ENCODE measurements at places on chromosomes 6 and 20.

- no peak for DNase-seq
Measured at GRCh38 chr20:24627926-24628325, 158.5 kb downstream of the SYNDIG1 start.

DNA sequence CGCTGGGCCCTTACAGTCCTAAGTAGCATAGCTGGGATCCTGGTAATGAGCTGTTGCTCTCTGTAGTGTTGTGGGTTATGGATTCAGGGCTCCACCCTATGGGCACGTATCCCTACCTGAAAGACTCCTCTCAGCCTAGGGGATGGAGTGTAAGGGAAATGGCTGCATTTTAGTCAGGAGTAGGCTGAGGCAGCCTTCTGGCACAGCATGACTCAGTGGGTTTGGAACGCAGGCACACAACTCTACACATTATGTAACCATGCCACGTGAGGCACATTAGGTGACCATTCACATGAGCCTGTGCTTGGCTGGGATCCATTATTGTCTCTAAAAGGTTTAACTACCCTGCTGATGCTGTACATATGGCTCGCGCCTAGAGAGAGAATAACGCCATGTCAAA is 27.8 kb downstream of the HDDC2 start:
- no peak for DNase-seq

GRCh38 chr6:86118271-86118670 is 475.6 kb upstream of the SYNCRIP start:
- DNase-seq = no peak

DNA sequence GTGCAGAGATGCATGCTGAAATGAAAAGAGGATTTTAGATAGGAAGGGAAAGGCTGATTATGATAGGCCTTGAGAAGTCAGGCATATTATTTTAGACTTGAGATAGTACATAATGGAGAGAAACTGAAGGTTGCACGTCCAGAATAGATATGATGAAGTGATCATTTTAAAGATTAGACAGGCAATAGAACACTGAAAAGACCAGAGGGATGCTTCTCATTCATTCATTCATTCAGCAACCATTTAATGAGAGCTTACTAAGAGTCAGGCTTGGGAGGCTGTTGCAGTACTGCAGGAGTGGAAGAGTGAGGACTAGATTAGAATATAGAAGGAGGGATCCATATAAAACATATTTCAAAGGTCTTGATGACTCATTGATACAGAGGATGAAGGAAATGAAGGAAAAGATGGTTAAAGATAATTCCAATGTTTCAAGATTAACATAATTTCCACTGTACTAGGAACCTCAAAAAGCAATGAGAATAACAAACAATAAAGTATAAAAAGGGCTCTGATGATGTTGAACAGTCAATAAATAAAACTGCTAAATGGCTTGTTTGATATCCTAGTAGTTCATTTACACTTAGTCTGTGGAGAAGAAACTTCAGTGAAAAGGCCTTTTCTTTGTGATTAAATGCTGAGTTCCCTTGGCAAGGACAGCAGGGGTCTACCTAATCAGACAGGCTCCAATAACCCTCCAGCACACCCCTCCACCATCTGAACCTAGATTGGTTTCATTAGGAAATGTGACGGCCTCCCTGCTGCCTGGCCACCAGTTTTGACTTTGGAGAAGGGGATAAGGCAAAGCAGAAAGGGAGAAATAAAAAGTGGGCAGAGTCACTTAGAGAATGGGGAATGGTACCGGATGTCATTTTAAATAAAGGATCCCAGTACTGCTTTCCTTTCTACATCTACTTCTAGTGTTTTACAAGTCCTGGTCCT is 5.3 kb upstream of the FBXO9 start:
- no peak for DNase-seq

GRCh38 chr20:57573894-57574293 is 13.0 kb downstream of the PCK1 start:
- no peak for DNase-seq

- DNase-seq = no peak
Measured at GRCh38 chr6:140319209-140319608, 944.8 kb upstream of the CITED2 start.

- DNase-seq = no peak
Measured at GRCh38 chr6:70377372-70377771, 35.9 kb upstream of the FAM135A start.

DNA sequence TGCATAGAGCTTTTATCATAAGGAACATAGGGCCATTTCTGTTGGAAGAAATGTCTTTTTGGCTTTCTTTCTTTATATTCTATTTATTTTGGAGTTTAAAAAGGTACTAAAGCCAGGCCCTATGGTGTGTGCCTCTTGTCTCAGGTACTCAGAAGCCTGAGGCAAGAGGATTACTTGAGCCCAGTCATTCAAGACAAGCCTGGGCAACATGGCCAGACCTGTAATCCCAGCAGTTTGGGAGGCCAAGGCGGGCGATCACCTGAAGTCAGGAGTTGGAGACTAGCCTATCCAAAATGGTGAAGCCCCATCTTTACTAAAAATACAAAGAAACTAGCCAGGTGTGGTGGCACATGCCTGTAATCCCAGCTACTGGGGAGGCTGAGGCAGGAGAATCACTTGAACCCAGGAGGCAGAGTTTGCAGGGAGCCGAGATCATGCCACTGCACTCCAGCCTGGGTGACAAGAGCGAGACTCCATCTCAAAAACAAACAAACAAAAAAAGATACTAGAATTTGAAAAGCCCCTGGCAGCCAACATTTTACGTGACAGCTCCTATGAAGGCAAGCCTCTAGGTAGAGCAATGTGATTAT is 80.0 kb downstream of the CBFA2T2 start:
- DNase-seq = no peak

- no peak for DNase-seq
Measured at GRCh38 chr20:7375905-7376304, 564.4 kb downstream of the HAO1 start.

DNA sequence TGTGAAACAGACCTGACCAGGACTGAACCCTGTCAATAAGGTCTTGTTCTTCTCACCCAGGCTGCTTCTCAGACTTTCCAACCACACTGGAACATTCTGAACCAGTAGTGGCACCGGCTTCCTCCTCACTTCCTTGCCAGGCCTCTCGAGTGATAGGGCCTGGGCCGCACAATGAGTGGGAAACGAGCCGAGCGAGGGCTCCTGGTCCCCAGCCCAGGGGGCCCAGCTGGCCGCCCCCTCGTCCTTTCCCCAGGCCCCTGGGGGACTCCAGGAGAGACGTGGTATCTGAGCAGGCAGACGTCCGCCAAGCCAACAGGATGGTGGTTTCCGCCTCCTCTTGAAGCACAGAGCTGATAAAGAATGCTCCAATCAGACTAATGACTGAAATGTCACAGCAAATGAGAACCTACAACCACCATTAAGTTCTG is 117.9 kb downstream of the GMDS start:
- peak; percentile 43 for DNase-seq

DNA sequence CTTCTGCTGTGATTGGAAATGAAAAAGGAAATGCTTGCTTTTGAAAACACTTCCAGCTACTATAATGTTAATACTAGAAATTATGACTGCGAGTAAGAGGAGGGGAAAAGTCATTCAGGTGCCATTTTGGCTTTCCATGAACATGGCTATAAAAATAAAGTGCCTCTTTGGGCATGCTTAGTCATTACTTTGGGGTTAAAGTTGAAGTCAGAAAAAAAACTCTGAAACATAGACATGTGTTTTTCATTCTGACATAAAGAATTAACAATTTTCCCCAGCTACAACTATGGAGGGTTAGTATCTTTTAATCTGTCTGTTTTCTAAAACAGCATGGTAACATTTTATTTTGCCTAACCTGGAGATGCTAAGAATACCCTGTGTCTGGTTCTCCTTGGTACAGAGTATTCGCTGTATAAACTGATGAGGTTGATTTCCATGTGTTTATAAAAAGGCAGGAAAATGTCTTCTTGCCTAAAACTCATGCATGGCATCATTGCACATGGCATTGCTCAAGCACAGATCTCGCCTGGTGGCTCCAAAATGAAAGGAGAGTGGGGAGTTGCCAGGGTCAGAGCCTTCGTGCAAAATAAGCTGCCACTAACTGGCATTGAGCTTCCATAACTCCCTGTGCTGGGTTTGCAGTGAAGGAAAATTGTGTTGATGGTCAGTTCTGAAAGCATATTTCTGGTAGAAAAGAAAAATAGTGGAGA is 188.9 kb downstream of the KCNQ5 start:
- no peak for DNase-seq

DNA sequence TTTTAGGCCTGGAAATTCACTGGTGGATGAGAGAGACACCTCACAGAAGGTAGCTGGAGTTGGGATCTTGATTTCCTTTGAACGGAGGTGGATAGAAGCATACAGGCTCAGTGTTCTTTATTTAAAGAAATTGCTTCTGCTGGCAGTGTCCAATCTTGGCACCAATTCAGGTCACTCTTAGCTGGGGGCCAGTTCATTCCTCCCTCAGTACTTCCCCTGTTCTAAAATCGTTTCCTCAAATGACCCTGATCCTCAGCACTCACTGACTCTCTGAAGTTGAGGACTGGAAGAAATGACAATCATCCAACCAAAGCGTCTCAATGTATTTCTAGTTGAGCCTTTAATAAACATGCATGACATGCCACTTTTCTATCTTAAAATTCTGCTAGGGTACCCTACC is 472.5 kb upstream of the BTBD3 start:
- DNase-seq = no peak

DNA sequence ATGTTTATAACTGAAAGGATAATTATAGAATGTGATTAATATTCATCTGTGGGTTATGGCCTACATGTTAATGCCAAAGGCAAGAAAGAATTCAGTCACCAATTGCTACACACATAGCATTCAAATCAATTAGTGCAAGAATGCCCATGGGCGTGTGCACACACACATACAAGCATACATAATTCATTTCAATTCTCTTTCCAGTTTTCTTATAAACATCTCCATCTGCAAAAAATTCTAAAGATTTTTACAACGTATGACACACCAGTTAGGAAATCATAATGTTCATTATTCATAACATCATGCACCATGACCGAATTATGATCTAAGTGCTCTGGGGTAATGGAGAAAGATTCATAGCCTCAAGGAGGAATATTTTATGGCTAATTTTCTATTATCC is 111.0 kb upstream of the ADTRP start:
- no peak for DNase-seq

GRCh38 chr20:11957911-11958310 is 40.2 kb downstream of the BTBD3 start:
- DNase-seq = no peak

- DNase-seq = no peak
Measured at GRCh38 chr6:97129106-97129505, 153.9 kb downstream of the MMS22L start.

GRCh38 chr6:125850361-125850760 is 59.6 kb downstream of the NCOA7 start:
- no peak for DNase-seq

DNA sequence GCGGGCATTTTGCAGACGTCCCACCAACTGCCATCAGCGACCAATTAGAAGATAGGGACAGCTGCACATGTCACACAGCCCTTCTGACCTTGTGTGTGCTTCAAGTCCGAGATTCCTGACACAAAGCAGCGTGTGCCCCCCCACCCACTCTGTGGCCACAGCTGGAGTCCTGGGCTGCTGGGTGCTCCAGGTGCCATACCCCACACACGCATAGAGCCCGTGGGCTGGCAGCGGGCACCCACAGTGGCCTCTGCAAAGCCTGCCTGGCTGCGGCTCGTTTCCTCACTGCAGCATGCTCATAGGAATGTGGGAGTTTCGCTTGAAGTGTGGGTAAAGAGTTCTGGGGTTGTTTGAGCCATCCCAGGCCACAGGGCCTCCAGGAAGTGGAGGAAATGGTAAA is 2.5 kb upstream of the ADRM1 start:
- no peak for DNase-seq

GRCh38 chr6:124599656-124600055 is 362.6 kb upstream of the RNF217 start:
- no peak for DNase-seq

- no peak for DNase-seq
Measured at GRCh38 chr20:17452441-17452840, 78.7 kb downstream of the BFSP1 start.

- peak; percentile 29 for DNase-seq
Measured at GRCh38 chr6:105880030-105880492, 206.1 kb upstream of the PRDM1 start.

DNA sequence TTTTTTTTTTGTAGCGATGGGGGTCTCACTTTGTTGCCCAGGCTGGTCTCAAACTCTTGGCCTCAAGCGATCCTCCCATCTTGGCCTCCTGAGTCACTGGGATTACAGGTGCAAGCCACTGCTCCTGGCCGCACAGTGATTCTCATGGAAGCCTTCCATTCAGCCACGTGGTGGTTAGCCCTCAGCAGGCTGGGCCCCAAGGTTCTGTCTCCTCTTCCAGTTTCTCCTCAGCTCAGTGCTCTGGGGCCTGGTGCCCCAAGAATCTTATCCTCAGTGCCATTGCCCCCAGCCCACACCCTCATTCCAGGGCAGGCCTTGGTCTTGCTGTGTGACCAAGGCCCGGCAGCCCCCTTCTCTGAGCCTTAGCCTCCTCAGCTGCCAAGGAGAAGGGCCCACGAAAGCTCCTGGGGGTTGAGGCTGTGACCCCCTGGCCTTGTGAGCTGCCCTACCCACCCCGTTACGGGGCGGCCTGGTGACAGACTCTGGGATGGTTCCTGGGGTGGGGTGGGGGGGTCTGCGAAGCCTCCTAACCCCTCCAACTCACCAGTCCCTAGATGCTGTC is 16.4 kb downstream of the SRC start:
- no peak for DNase-seq

DNA sequence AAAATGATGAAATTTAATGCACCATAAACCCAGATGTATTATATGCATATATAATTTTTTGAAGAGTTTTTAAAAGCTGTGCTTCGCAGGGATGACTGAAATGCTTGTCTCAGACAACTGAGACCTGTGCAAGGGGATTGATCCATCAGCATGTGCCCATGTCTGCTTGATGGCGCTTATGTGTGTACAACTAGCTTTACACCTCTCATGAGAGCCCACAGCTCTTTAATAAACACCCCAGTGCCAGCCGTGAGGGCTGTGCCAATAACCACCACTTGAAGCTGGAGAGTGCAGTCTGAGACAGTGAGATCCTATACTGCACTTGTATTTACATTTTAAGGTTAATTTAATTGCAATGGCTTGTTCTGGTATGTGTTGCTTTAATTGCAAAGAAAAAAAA is 225.5 kb downstream of the BCKDHB start:
- no peak for DNase-seq

DNA sequence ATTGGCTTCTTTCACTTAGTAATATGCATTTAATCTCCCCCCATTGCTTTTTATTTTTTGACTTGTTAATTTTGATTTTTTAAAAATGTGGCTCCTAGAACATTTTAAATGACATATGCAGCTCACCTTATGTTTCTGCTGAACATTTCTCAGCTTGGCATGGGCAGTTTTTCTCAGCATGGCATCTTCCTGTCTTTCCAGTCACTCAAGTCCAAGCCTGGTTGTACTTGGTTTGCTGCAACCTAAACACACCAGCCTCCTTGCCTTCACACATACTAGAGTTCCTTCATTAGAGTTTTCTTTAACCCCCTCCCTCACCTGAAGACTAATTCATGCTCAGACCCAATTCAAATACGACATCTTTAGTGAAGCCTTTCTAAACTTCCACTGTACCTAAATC is 86.4 kb downstream of the ZHX3 start:
- DNase-seq = no peak

Data from stimulated activated CD4-positive, alpha-beta T cell treated with anti-CD3 and anti-CD28 coated beads, Interleukin-2, amount 100 ng/mL, for 4 hours (primary cell).